ENCODE measurements at places on chromosomes 11 and 22.

DNA sequence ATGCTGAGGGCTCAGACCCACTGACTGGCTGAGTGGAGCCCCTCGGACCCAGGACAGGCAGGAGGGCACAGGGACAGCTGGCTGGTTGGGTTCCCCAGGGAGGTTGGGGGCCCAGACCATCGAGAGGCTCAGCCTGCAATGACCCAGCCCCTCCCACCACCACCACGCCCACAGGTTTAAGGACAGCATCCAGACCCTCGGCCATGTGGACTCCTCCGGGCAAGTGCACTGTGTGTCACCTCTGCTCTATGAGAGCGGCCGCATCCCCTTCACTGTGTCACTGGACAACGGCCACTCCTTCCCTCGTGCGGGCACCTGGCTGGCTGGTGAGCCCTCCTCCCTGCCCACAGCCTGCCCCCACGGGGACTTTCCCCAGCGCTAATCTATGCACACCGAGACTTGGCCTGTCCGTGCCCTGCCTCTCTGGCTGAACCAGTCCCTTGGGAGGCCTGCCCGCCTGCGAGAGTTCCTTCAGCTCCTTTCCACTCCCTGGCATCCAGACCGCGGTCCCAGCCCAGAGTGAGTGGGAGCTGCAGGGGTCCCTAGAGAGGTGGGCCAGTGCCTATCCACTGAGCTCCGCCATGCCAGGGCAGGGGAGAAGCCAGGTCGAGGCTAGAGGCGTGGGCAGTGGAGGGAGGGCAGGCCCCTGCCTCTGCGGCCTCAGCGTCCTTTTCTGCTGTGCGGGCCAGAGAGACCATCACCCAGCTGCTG is 2.2 kb downstream of the SUSD2 start:
- DNase-seq: no peak

DNA sequence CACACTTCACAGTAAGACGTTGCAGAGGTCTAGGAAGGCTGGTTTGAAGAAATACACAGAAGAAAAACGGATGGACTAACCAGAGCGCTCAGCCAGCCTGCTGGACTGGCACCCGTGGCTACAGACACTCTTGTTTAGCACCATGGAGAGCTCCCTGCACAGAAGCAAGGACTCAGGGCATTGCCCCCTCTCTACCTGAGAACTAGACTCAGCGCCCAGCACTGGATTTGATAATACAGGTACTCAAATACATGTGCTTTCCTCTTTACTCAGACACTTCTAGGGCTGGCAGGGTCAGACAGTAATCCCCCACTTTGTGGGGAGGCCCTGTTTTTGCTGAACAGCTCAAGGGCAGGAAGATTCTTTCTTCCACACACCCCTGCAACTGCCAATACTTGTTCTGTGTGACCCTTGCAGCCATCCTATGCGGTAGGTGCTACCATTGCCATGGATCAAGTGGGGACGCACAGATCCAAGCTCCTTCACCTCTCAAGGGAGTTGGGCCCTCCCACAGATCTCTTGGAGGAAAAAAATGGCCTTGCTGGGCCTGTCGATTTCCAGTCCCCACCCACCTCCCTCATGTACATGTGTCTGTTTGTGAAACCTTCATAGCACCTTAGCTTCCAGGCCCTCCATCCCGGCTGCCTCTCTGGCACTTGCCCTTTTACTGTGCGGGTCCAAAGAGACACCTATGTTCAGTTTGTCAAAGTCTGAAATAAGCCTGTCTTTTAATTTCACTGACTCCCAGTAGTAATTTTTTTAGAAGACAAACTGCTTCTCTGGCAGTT is 5.1 kb upstream of the P2RX6 start:
- no peak for DNase-seq

- DNase-seq: no peak
Measured at GRCh38 chr22:20587206-20587958, 80.0 kb downstream of the MED15 start.

DNA sequence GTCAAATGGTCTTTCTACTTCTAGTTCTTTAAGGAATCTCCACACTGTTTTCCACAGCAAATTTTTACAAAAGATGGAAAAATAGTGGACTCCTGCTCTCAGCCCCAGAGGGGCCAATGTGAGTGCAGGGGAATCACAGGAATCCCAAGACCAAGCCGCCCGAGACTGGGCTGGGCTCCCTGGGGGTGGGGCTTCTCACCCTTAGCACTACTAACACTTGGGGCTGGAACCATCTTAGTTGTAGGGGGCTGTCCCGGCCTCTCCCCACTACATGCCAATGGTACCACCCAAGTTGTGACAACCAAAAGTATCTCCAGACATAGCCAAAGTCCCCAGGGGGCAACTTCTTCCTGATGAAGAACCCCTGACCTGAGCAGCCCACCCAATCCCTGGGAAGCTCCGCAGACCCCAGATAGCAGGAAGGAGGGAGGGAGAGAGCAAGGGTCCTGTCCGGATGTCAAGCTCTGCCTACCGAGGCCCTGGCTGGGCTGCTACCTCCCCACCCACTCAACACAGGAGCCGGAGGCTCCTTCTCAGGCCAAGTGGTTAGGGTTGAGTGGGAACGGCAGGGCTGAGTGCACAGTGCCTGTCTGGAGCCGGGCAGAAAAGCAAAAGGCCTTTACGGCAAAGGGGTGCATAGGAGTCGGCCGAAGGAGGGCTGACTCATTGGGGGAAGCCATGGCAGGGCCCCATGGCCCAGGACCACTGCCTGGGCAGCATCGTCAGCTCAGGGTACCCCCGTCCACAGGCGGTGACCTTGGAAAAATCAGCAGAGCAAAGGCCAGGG is 122.5 kb upstream of the FGF3 start:
- no peak for DNase-seq

DNA sequence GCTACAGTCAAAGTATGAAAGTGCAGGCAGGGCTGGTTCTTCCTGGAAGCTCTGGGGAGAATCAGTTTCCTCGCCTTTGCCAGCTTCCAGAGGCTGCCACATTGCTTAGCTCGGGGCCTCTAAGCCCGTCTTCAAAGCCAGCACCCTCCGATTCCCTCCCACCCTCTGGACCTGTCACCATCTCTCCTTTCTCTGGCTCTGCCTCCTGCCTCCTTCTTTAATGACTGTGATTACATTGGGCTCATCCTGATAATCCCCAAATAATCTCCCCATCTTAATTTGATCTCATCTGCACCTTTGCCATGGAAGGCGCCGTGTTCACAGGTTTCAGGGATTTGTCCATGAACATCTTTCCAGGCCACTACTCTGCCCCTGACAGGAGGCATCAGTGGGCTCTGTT is 42.5 kb downstream of the MCM5 start:
- no peak for DNase-seq

DNA sequence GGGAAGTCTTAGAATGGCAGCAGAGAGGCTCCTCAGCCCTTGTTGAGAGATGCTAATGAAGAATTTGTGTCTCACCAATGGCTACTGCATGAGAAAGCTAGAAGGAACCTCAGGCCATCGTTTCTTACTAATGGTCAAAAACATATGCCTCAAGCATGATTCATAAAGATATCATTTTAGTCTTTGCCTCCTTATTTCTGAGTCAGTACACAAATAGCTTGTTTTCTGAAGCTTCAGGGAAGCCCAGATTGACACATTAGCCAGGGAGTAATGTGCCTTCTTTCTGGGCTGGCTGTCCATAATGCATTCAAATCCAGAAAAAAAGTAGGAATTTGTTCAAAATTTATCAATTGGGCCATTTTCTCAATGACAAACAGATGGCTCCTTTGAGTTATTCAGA is 169.4 kb upstream of the ZBED5 start:
- no peak for DNase-seq

DNA sequence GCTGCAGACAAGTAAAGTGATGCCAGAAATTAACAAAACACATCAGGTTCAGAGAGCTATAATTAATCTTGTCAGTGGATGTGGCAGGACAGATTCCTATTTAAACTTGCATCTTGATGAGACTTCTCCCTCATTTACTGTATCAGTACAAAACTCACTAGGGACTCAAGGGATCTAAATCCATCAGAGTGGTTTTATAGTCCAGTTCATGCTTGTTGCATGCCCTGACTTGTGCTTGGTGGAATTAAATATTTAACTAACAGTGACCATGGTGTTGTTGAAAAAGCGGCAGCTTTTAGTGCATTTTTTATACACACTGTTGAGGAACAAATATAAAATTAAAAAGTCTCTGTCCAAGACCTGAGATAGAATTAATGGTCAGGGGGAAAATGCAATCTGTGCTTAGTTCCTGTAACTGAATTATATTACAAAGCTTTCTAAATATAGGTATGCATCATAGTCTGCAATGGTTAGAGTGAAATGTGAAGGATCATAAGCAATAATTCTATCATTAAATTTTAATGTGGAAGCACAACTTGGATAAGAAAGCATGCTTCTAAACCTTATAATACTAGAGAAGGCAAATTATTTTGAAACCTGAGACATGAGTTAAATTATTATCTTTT is 1475.5 kb upstream of the TENM4 start:
- no peak for DNase-seq

DNA sequence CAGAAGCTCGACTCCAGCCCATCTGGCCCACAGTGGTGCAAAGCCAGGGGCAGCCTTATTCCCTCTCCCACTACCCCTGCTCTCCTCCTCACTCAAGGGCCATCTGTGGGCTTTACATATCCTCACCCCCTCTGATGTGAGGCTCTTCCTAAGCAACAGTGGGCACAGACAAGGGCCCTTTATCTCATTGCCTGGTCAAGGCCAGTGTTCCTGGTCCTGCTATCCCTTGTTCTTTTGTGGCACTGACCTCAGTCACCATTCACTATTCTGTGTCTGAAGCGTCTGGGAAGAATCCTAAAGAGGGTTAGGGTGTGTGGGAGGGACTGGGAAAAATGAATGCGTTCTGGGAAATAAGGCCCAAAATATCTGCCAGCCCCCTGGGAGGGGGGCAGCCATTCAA is 7.3 kb downstream of the DNAL4 start:
- DNase-seq: no peak

DNA sequence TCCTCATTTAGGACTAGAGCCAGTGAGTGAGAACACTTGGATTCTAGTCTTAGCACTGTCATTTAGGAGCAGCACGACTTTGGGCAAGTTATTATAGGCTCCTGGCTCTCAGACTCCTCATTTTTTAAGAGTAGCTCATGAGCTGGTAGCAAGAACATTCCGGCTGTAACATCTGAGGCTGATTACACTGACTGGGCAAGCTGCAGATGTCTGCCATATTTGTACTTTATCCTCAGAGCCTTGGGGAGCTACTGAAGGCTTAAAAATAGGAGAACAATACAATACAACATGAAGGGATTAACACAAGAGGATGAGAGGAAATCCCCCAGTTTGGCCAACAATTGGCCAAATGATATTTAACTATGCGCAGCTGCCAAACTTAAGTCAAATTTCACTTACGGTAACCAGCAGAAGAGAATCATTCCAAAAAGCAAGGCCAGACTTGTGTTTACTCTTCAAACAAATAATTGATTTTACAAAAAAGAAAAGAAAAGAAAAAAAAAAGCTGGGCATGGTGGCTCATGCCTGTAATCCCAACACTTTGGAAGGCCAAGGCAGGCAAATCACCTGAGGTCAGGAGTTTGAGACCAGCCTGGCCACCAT is 113.1 kb upstream of the ARHGAP42 start:
- no peak for DNase-seq

GRCh38 chr11:84012171-84012826 is 726.1 kb upstream of the CCDC90B start:
- DNase-seq: no peak

DNA sequence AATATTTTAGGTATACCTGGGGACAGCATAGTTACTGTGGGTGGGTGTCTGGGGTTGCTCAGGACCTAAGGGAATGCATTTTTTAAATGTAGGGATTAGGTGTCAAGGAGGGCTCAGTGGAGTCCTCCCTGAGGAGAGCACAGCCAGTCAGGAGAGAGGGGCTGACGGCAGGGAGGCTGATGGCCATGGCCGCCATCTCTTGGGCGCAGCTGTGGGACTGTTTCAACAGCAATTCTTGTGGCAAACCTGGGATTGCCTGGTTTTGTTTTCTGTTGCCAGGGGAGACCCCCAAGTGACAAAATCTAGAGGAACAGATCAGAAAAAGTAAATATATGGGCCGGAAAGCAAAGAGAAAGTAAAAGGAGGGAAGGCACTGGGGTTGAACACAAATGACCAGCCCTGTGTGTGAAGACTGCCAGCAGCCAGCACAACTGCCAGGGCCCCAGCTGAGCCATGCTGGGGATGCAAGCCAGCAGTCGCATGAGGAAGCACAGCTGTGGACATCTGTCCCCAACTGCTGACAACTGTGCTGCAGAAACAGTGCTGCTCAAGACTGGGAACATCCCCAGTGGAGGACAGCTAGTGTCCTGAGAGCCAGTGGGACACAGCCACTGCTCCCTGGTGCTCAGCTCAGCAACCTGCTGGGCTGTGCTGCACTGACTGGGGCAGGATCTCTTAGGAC is 10.5 kb downstream of the MIF start:
- peak; percentile 41 for DNase-seq

DNA sequence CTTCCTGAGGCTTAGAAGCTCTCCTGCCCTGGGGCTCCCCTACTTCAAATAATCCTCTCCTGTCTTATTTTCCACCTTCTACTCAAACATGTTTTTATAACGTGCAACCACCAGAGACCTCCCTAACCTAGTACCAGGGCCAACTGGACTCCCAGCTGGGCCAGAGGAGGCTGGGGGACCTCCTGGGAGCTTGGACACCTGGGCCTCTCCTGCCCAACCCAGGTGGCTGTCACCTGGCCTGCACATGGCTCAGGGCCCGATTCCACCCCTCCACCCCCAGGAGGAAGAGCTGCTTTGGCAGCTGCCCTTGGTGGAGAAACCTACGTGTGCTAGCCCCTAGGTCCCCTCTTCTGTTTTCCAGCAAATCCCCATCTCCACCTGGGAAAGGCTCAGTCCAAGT is 105.2 kb downstream of the ABTB2 start:
- no peak for DNase-seq

GRCh38 chr11:95074792-95075563 is 8.3 kb downstream of the SRSF8 start:
- DNase-seq: no peak

DNA sequence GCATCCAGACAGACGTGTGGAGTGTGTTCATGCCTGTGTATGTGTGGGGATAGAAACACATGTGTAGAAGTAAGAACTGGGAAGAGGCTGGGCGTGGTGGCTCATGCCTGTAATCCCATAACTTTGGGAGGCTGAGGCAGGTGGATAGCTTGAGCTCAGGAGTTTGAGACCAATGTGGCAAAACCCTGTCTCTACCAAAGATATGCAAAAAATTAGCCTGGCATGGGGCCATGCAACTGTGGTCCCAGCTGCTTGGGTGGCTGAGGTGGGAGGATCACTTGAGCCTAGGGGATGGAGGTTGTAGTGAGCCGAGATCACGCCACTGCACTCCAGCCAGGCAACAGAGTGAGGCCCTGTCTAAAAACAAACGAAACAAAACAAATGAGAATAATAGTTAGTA is 1166.6 kb downstream of the TBC1D22A start:
- no peak for DNase-seq

DNA sequence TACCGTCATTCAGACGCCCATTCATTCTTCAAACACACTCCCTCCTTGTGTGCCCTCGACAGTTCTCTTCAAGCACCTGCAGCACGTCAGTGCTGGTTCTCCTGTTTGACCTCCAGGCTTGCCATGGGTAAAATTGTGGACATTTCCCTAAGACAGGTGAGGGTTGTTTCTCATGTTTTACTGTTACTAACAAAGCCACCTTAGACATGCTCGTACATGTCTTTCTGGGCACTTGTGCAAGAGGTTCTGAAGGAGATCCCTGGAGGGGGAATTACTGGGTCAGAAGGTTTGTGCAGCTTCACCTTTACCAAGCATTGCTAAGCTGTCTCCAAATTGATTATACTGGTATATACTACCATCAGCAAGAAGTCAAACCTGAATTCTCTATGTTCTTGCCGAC is 189.7 kb upstream of the TMEM45B start:
- no peak for DNase-seq
